ENCODE measurements at places on chromosomes 7 and 10. TPM values are rescaled to one million over a fixed set of nuclear protein-coding genes. Genes with fewer than 3 reads are reported as not detected.

DNA sequence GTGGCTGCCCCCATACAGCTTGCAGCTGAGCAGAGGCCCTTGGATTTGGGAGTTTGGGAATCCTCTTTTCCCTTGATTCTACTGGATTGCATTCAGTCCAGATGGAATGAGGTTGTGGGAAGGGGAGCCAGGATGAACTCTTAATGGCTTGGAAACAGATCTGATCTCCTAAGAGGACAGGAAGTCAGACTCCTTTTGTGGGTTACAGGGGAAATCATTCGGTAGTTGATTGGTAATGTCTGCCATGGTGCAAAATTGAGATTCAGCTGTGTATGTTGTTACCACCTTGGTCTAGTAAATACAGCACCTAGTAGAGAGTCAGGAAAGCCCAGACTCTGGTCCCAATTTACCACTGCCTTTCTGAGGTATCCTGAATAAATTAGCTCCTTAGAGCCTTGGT, 144.2 kb upstream of the TNRC18 start:
- H3K36me3 ChIP-seq, result no peaks in the 10 kb centered on the region
- H3K27ac ChIP-seq, result no peak overlapping the region
- H3K27me3 ChIP-seq, result peaks cover 7% of the 10 kb centered on the region
- peaks cover 25% of the 10 kb centered on the region for H3K4me1 ChIP-seq
- no peak overlapping the region for H3K4me3 ChIP-seq

- H3K36me3 ChIP-seq, result no peaks in the 10 kb centered on the region
- H3K27ac ChIP-seq, result no peak overlapping the region
- DNase-seq, result no peak
- peaks cover 4% of the 10 kb centered on the region for H3K27me3 ChIP-seq
- H3K4me3 ChIP-seq, result no peak overlapping the region
Measured at GRCh38 chr10:78868456-78868855, 200.3 kb upstream of the ZMIZ1 start.

GRCh38 chr10:100997360-100998182, 2.0 kb upstream of the LZTS2 start:
- H3K27ac ChIP-seq, result peak overlapping the region; percentile 93
- H3K4me1 ChIP-seq, result peaks cover 20% of the 10 kb centered on the region
- H3K27me3 ChIP-seq, result no peaks in the 10 kb centered on the region
- peak; percentile 87 for DNase-seq

GRCh38 chr7:129980667-129981066, 27.9 kb upstream of the UBE2H start:
- peaks cover 3% of the 10 kb centered on the region for H3K27me3 ChIP-seq
- no peak for DNase-seq
- no peaks in the 10 kb centered on the region for H3K4me1 ChIP-seq
- no peak overlapping the region for H3K27ac ChIP-seq
- H3K4me3 ChIP-seq, result no peak overlapping the region
- H3K36me3 ChIP-seq, result no peaks in the 10 kb centered on the region

Gene DMBT1
- total RNA-seq, result not detected

Gene AKR1E2
- 13.4 TPM for total RNA-seq

Gene NDUFB8
- 375 TPM for total RNA-seq

Data from activated CD4-positive, alpha-beta T cell treated with anti-CD3 and anti-CD28 coated beads for 36 hours (primary cell).